NCI-H345 (cell line): ENCODE measurements at places on chromosomes 11 and 22.
A peak's percentile ranks its signal among the peaks of the same experiment; 100 is the strongest.

DNA sequence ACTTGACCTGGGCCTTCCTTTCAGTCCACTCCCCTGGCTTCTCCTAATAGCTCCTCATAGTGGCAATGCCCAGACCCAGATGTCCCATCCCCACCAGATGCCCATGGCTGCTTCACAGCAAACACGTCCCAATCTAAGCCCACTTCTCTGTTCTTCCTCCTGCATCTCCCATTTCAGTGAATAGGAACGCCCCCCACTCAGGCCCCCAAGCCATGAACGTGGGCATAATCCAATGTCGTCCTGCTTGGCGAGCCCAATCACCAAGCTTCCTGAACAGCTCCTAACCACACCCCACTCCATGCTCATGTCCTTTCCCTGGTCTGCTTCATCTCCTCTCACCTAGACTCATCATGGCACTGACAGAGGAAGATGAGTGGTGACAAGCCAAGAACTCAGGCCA, 8.9 kb downstream of the IL18BP start:
- DNase-seq, result no peak

DNA sequence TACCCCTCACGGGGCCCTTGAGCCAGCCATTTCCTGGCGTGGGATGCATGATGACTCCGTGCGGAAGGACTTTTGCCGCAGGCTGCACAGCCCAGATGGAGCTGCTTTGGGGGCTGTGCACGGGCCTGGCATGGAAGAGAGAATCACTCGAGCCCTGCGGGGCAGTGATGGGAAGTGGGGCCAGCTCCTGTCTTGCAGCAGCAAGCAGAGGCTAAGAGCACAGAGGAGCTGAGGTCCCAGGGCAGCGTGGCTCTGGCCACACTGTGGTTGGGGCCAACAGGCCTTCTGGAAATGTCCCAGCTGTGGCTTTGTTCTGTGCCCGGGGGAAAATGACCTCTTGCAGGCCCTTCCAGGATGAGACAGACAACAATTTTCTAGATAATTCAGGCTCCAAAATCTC, 92.7 kb upstream of the TIMP3 start:
- DNase-seq, result no peak

DNA sequence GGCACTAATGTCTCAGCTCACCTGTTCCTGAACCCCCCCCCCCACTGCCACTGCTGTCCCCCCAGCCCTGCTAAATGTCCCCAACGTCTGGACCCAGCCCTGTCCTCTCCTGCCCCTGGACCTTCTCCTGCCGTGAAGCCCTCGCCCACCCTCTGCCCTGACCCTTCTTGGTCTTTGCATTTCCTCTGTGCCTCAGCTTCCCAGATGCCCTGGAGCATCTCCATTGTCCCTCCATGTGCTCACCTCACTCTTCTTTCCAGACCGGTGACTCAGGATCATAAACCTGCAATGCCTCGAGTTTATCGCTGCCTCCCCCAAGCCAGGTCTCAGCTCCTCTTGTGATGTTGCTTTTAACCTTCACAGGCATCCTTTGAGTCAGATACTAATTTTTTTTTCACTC, 416.4 kb downstream of the BRD1 start:
- no peak for DNase-seq

DNA sequence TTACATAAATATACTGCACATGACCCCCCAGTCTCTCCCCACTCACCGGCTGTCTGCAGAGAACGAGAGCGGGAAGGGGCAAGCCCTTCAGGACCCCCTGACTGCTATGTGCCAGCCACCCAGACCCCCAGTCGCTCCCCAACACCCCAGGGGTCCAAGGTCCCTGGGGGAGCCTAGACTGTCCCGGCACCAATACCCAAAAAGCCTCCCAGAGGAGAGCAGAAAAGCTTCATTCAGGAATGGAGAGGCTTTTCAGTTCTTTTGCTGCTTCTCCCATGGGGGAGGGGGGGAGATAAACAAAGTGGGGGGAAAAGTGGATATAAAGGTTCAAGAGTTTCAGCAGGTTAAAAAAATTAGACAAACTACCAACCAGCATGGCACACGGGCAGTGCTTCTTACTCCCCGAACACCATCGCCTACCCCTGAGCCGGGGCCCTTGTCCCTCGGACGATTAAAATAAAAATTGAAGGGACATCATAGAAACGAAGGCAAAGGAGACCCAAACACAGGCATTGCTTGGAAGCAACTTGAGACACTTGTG, 1.3 kb downstream of the CSNK1E start:
- DNase-seq, result no peak

DNA sequence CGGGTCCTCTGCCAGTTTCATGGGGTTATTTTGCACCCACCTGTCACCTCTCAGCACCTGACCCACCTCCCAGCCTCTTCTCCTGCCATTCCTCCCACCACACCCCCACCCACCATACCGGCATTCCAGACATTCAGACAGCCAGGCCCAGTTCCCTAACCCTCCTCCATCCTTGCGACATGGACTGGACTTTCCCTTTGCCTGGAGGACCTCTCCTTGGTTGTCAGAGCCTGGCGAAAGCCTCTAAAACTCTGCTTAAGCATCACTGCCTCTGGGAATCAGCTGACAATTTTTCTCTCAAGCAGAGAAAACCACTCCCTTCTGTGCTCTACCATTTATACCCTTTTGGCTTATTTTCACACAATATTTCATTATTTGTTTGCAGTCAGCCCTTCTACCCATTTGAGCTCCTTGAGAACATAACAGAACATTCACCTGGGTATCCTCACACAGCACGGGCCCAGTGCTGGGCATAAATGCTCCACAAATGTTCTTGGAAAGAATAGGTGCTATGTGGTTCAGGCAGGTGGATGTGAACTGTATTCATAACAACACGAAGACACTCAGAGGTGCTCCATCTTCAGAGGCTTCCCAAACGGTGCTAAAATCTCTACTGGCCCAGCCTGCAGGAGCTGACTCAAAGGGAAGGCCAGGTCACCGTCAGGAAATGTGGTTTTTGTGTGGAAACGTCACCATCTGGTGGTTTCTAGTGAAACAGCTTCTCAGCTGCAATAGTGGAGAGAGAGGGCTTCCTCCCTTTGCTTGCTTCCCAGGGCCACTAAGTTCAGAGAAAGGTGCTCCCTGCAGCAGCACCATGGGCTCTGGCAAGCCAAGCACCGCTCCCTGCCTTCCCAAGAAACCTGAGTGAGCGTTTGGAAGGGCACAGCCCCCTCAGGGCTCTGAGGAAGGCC, 10.4 kb downstream of the SPATA19 start:
- DNase-seq, result peak; percentile 71

- DNase-seq, result no peak
Observed at GRCh38 chr22:45893516-45893915, 83.4 kb downstream of the WNT7B start.

- DNase-seq, result no peak
Observed at GRCh38 chr22:11626422-11626773, 3901.6 kb upstream of the OR11H1 start.

DNA sequence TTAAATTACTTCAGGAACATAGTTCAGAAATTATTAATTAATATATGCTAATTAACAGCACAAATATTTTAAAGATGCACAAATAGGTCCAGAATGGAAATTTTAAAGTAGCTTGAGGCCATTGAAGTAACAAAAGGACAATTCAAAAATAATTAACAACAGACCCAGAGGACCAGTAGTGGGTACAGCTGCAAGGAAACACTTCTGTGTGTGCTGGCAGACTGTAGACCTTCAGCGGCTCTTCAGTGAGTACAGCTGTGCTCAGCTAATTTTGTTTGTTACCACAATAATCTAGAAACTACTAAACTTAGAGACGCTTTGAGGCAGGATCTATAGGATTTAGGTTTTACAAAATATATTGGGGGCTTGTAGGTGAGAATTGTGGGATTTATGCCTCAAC, 103.8 kb downstream of the GRIA4 start:
- no peak for DNase-seq

GRCh38 chr11:9384535-9385326, at the start of gene IPO7:
IPO7 (plus strand) TSS chr11:9384652; CDS start chr11:9384764, 112 bp downstream.
- DNase-seq, result peak; percentile 92

DNA sequence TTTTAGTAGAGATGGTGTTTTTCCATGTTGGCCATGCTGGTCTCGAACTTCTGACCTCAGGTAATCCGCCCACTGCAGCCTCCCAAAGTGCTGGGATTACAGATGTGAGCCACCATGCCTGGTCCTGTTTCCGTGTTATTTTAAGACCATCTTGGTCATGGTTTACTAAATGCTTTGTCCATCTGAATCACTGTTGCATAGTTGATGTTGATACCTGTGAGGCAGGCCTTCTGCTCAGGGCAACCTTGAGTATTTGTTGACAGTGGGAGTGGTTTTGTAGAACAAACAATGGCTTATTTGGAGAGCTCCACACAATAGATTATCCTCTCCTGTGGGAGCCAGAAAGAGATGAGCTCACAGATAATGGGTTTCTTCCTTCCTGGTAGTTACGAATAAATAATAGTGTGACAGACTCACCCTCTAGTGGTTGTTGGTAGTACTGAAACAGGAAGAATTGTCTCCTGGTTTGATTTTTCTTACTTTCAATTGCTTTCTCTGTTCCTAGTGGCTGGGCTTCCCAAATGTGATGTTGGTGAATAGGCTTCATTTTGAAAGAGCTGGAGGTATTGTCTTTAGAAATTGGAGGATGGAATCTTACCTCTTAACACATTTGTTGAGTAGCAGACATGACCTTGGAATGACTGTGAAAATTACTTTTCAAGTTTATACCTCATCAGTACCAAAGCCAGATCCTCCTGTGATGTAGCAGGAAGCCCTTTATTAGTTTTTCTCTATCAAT, 39.0 kb downstream of the CTNND1 start:
- DNase-seq, result peak; percentile 95

DNA sequence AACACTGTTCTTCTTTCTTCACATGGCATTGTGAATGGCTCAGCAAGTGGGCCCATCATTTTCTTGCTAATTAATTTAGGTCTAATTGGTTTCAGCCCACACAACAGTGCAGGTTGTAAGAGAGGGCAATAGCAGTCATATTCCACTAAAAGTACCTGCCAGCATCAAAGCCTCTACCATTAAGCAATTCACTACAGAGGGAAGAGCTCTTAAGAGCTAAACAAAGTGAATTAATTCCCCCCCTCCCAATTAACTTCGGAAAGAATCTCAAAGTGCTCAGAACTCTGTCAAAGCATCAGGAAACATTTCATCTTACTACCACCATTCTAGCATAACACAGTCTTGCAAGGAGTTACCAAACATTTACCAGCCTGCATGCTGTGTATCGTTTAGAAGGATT, 133.9 kb upstream of the UBASH3B start:
- no peak for DNase-seq

DNA sequence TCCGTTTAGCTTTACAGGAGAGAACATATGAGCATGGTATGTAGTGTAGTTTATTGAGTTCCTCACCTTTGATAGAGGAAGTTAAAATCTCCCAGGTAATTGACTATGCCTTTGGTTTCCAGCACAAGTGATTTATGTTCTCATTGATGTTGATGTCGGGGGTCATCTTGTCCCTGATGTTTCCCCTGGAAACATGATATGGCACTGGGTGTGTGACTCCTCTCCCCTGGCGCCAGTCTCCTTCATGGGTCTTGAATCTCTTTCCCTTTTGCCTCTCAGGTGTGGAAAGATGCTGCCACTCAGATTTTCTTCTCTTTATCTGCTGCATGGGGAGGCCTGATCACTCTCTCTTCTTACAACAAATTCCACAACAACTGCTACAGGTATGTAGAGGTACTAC, 28.3 kb downstream of the SLC6A5 start:
- no peak for DNase-seq

- DNase-seq, result no peak
Observed at GRCh38 chr22:26431261-26431995, 2.4 kb downstream of the ASPHD2 start.

DNA sequence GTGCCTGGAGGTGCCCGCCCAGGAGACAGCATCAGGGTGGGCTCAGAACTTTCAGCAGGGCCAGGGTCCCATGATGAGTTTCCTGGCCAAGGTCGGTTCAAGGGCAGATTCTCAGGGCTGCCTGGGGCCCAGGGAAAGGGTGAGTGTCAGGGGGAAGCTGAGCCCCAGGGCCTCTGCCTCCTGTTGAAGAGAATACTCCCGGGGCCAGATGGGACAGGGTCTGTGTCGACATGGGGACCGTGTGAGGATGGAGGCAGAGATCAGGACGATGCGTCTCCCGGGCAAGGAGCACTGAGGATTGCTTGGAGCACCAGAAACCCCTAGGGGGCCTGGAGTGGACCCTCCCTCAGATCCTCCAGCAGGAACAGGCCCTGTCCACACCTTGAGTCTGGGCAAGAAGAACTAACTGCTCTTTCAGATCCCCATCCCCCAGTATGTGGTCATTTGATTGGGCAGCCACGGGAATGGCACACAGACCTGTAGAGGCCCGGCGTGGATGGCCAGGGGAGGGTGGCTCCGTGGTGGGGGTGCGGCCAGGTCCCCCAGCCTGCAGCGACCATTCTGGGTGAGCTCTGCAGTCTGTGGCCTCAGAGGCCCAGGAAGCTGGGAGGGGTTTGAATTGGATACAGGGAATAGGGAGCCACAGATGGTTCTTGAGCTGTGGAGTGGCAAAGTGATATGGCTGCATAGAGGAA, 1078.7 kb downstream of the BRD1 start:
- no peak for DNase-seq
